NCI-H1105 (cell line): ENCODE measurements at places on chromosomes 11 and 22.
A peak's percentile ranks its signal among the peaks of the same experiment; 100 is the strongest.

GRCh38 chr11:33891714-33892327 is at the start of gene LMO2:
Gene LMO2 (minus strand): TSS chr11:33892076. CDS start chr11:33869716, 22,360 bp downstream.
- DNase-seq, result peak; percentile 94

DNA sequence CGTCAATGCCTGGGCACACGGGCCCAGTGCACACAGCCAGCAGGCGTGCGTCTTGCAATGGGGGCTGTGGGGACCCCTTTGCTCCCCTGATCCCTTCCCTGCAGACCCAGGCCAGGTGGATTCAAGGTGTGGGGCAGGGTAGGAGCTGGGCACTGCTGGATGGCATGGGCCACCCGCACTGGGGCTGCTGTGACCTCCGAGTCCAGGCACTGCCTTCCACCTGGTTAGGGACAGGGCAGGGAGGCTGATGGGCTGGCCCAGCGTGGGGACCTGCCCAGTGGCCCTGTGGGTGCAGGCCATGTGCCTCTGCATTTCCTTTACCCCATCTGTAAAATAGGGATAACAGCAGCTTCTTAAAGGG is 22.9 kb downstream of the KCNQ1 start:
- DNase-seq, result no peak

DNA sequence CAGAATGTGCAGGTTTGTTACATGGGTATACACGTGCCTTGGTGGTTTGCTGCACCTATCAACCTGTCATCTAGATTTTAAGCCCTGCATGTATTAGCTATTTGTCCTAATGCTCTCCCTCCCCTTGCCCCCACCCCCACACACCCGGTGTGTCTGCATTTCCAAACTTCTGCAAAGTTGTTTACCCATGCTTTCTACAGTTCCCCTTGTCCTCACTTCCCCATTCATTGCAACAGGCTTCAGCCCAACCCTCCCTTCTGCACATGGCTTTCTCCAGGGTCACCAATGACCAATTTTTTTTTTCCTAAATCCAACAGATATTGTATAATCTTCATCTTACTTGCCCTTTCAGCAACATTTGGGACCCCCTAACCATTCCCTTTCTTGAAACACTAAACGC is 32.0 kb upstream of the NUP50 start:
- DNase-seq, result no peak

DNA sequence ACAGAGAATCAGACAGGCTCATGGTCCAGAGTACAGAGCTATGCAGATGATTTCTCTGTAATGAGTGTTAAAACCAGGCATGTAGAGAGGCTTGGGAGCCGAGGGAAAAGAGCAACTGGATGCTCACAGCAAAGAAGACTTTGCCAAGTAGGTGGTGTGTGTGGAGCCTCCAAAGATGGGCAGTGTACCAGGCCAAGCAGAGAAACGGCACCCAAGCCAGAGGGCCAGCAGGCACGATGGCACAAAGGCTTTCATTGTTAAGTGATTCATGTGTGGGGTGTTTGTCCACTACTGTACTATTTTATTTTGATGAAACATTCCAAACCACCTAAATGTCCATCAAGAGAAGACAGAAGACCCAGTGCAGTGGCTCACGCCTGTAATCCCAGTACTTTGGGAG is 11.1 kb downstream of the RANGAP1 start:
- no peak for DNase-seq

DNA sequence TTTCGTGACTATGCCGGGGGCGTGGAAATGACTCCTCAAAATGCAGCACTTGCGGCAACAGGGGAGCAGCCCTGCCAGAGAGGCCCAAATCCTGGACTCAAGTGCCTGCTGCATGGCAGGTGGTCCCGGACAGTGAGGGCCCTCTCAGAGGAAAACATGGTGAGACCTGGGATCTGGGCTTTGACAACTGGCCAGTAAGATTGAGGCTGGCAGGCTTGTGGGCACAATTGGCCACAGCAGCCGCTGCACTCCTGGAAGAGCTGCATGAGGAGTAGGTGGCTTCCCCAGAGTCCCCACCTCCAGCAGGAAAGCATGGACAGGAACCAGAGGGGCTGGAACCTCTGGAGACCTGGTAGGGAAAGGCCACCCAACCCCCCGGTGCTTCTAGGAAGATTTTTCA is 13.4 kb downstream of the LINC01488 start:
- no peak for DNase-seq

- no peak for DNase-seq
Observed at GRCh38 chr22:47443836-47444745, 681.6 kb downstream of the TBC1D22A start.
